ENCODE measurements at places on chromosomes 12 and 14.

GRCh38 chr12:17527021-17527420, 563.0 kb downstream of the RERGL start:
- no peak for DNase-seq

GRCh38 chr14:52706286-52706685, 714 bp upstream of the PSMC6 start:
- peak; percentile 46 for DNase-seq

DNA sequence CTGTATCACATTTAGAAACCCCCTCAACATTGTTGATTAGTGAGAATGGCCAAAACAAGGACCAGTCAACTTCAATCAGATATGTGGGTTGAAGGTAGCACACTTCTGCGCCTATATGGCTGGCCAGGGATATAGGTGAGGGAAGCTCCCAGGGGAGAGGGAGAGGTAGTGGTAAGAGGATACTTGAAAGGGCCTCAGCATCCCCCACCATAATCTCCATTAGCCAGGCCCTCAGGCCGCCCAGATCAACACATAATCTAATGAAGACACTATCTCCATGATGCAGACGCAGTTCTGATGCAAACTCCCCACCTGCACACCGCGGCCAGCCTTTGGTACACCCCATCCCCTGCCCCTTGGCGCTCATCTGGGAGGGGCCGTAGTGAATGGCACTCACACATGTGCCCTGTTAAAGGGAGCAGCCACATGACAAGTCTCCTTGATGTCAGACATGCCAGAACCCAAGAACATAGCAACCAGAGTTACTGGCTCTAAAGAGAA, 158.0 kb downstream of the TMEM132C start:
- DNase-seq, result no peak

- no peak for DNase-seq
These were observed 1409.5 kb downstream of the AACS start for GRCh38 chr12:126474703-126475102.

GRCh38 chr12:92730758-92731157, 28.0 kb downstream of the PLEKHG7 start:
- DNase-seq, result no peak

- DNase-seq, result no peak
These were observed 18.9 kb upstream of the COCH start for GRCh38 chr14:30855345-30856037.

DNA sequence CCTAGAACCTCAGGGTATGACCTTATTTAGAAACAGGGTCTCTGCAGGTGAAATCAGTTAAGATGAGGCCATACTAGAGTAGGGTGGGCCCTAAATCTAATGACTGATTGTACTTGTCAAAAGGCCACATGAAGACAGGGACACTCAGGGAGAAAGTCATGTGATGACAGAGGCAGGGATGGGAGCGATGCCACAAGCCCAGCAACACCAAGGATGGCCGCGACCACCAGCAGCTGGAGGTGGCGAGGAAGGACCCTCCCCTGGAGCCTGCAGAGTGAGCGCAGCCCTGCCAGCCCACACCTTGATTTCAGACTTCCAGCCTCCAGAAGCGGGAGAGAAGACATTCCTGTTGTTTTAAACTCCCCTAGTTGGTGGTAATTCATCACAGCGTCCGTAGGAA, 199.9 kb downstream of the PHETA1 start:
- DNase-seq, result no peak

DNA sequence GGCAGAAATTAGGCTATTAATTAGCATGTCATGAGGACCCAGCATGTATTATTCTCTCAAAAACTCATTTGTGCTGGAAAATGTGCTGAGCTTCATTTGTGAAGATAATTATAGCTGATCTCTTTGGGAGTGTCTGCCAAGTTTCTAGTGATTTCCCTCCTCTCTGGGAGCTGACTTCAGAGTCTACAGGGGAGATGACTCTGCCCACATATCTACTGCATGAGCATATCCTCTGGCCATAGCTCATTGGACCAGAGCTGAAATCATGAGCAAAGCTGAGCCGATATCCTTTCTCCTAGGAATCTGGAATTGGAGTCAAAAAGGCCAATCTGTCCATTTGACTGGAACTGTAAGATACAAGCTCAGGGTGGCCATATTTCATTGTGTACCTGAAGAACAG, 5.9 kb downstream of the CCDC198 start:
- DNase-seq, result no peak

GRCh38 chr14:56894591-56894991, 84.3 kb upstream of the OTX2 start:
- DNase-seq, result no peak

DNA sequence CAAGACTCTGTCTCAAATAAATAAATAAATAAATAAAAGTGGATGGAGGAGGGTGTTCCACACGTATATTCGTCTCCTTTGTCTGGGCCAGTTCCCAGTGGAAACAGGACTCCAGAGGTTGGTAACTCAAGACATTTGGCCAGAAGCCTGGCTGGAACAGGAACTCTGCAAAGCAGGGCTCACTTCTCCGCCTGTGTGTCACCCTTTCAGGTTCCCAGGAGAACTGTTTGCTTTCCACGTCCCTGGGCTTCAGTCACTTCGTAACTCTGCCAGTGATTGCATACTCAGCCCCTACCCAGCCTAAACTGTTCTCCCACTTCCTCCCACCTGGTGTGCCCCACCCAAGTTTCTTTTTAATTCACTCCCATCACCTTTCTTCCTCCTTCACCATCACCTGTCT, 7.0 kb upstream of the UBE2N start:
- DNase-seq, result no peak

DNA sequence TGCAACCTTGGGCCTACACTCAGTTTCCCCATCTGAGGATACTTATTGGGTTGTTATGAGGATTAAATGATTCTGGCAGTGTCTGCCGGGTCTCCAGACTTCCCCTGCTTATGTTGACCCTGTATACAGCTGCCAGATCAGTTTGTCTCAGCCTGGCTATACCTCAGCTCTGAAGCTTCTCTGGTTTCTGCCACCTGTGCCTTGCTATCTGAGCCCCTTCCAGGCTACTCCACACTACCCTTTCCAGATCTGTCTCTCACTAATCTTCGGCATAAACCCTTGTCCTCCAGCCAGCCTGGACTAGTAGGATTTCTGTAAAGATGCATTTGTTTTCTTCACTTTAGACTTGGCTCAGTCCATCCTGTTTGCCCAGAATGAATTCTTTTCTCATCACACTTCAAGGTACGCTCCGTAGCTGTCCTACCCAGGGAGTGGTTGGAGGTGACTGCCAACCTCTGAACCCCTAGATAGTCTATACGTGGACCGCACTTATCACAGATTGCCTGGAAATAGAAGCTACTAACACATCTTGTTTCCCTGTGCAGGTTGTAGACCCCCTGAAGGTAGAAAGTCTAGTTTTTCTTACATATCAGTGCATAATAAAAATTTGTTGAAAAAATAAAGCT, 422.4 kb downstream of the RAD51B start:
- no peak for DNase-seq

DNA sequence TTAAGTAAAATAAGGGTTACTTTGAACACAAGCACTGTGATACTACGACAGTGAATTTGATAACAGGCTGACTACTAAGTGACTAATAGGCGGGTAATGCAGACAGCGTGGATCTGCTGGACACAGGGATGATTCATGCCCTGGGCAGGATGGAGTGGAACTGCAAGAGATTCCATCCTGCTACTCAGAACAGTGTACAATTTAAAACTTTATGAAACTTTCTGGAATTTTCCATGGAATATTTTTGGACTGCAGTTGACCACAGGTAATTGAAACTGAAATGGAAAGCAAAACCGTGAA, 46.0 kb downstream of the YEATS4 start:
- no peak for DNase-seq

DNA sequence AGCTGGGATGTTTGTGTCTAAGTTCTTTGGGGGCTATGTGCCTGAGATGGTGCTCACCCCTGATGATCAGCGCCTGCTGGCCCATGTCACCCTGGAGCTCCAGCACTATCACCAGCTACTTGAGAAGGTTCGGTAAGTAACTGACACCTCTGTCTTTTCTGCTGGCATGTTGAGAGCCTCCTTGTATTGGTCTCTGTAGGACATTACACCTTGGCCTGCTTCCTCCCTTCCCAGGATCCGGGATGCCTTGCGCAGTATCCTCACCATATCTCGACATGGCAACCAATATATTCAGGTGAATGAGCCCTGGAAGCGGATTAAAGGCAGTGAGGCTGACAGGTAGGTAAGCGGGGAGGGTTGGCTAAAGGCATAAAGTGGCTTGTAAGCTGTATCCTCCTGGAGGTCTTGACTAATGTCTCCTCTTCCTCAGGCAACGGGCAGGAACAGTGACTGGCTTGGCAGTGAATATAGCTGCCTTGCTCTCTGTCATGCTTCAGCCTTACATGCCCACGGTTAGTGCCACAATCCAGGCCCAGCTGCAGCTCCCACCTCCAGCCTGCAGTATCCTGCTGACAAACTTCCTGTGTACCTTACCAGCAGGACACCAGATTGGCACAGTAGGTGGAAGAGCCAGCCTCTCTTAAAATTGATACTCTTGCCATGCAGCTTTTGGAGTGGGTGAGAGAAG, 5.5 kb downstream of the DDIT3 start:
- DNase-seq, result no peak

DNA sequence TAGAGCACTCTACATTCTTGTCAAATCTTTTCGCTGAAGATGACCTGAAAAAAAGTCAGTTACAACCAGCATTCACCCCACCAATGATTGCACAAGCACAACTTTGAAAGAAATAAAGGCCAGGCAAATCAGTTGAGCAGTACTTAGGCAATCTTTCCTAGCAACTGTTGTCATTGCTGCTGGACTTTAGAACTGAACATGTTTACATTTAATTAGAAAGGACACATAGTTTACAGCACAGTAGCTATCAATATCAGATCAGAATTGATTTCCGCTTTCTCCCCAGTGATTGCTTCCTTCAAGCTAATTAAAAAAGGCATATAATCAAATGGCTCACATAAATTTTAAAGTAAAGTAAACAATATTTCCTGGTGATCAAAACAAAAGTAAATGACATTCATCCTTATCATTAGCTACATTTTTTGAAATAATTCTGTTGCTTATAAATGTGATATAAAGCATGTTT, 128.4 kb downstream of the FOXA1 start:
- no peak for DNase-seq

- no peak for DNase-seq
These were observed 308.2 kb downstream of the ACSS3 start for GRCh38 chr12:81386101-81386500.

DNA sequence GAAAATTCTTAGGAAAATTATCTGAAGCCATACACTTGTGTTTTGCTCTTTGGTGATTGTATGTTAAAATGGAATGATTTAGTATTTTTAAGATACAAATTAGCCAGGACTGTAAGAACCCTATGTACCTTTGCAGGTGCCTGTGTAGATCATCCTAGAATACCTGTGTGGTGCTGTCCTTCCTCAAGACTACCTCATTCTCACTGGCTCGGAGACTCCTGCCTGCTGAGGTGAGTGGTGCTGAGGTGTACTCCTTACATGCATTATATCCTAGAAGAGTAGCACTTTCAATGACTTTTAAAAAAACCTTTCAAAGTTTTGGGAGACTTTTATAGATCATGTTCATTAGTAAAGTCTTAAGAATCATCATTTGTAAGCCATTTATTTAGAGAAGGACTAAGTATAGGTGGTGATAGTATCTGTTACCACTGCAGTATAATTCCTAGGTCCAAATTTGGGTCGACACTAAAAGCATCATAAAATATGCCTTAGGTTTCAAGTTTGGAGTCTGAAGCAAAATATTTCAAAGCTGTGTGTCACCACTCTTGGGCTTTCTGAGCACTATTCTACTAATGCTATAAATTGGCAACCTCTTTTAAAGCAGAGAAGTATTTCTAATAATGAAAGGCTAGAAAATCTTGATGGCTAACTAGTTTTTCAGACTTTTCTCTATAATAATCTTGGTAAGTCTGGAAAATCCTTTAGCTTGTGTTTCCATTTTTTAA, 36.6 kb downstream of the RASSF8 start:
- DNase-seq, result no peak

DNA sequence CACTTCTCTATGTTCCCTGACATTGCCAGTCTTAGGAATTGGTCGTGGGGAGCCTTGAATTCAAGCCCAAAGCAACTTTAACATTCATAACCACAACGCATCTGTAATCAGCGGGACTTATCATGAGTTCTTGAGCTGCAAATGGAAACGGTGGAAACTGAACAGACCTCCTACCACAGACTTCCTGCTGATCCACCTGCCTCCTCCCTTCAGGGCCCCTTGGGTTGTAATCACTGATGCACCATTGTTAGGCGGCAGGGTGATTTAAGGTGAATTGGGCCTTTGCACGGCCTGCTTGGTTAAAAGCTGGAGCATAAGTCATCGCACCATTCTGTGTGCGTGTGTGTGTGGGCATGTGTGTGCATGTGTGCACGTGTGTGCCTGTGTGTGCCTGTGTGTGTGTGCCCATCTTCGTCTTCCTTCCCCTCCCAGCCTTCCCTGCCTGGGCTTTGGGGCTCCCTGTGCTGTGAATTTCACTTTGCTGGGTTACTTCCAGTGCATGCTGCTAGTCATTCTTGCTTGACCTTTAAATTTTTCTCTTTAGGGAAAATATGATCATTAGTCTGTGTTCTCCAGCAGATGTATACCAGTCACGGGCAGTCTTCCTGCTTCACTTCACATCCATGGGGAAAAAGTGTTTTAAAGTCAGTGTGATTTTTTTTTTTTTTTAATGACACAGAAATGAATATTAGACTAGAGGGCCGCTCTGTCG, 29.1 kb downstream of the CHST11 start:
- DNase-seq, result no peak

GRCh38 chr14:80491131-80491530, 279.8 kb upstream of the DIO2 start:
- DNase-seq, result no peak

DNA sequence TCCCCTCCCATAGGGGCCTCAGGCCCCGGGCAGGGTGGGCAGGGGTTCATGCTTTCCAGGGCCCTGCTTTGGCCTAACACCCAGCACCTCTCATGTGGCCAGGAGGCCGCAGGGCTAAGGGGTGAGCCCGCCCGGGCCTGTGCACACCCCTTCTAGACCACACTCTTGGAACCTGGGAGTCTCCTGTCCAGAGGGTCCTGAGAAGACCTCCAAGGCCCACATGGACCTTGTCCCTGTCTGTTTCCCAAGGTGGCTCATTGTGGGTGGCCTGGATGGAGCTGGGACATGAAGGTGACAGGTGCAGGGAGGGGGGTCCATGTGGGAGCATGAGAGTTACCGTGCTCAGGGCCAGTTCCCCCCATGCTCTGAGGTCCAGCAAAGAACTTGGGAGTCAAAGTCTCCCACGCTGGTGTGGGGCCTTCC, 11.6 kb downstream of the DLK1 start:
- DNase-seq, result no peak

Data from NK-92 treated with Interleukin-12 subunit alpha and Interleukin-12 subunit beta, amount 100 ng/mL, for 24 hours (cell line).